GM03348 (cell line): ENCODE measurements at places on chromosomes 1 and 21.
A peak's percentile ranks its signal among the peaks of the same experiment; 100 is the strongest.

DNA sequence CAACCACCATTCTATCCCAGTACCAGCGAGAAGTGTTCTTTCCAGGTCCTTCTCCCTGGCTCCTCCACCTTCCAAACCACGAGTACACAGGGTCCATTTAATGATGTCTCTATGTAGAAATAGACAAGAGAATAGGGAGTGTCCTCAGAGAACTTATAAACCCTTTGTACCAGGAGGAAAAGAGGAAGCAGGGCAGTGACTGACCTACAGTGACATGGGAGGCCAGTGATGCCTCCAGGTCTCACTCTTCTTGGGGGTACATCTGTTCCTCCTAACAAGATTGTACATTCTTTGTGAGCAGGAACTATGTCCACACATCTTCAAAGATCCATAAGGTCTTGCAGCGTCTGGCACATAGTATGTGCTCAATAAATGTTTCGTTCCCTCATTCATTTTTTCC, 18.7 kb upstream of the FMOD start:
- DNase-seq, result no peak

DNA sequence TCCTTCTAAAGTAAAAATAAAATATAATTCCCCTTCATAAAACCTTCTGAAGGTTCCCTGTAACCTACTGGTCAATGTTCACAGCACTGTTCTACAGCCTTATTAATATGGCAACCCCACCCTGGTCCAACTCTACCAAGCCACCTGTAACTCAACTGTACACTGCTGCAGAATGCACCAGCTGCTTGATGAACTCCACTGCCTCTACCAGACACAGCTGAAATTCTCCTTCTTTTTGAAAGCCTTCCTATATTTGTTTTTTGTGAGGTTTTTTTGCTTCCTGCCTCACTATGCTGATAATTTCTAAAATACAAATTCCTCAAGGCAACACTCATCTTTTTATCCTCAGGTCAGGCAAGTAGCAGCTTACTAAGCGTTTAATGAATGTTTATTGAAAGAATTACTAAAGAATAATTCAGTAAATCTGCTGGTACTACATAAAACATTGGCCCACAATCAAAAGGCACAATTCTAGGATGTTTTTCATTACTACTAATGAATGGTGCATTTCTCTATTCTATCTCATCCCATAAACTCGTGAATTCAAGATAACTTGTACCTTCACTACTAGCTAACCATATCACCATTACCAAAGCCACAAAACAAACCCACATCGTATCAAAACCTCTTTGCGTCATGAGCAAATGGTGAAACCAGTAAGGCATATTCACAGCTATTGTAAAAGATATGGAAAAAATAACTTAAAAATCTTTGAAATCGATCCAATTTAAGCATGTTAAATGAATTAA, 2.4 kb downstream of the SSX2IP start:
- peak; percentile 26 for DNase-seq

GRCh38 chr1:152050886-152051675, 14.3 kb upstream of the S100A11 start:
- no peak for DNase-seq

- no peak for DNase-seq
These were observed 30.4 kb upstream of the SLC30A1 start for GRCh38 chr1:211609120-211610024.

GRCh38 chr1:184664661-184665060, 90.0 kb downstream of the EDEM3 start:
- DNase-seq, result no peak

- DNase-seq, result no peak
These were observed 14.6 kb downstream of the TFAP2E start for GRCh38 chr1:35587736-35588135.

DNA sequence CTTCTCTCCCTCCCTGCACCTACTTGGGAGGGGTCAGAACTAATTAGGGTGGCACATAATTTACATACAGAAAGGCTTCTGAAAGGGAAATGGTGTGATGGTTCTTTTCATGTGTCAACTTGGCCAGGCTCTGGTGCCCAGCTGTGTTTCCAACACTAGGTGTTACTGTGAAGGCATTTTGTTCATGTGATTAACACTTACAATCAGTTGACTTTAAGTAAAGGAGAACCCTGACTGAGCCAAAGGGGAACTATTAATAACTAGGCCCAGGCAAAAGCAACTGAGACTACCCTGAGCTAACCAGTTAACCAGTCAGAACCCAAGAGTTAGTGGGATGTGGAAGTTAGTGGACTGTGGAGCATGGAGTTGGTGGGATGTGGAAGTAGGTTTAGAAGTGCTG, 114.9 kb downstream of the SEC16B start:
- DNase-seq, result no peak

DNA sequence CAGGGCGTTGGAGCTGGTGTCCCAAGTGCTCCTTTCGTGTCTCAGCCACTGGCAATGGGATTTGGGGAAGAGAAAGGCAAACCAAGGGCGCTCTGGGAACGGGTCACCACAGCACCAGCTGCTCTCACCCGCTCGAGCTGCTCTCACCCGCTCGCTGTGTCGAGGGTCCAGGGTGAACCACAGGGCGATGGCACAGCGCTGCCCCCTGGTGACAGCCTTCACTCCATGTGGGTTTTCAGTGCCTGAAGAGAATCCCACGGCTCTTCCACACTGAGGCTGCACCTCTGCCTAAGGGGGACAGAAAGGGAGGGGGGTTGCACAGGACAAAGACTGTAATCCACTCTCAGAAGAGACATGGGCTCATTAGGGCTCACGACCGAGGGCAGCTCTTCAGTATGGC, 7.1 kb upstream of the CLDN19 start:
- DNase-seq, result peak; percentile 47

DNA sequence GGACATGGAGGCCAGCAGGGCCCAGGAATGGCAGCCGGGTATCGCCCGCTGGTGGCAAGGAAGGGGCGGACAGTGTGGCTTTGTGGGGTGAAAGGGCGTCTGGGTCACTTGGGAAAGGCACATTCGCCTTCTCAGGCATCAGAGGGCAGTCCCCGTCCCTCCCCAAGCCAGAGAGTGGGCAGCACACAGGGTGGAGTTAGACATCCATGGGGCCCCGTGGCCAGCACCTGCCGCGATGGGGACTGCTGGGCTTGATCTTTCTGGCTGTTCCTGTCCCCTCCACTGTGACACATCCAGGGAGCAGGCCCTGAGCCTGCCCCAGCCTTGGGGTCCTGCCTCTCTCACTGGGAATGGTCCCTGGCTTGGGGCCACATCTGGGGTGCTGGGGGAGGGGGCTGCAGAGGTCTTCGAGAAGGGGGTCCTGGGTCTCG, 4.0 kb upstream of the TRPM2 start:
- DNase-seq, result no peak

DNA sequence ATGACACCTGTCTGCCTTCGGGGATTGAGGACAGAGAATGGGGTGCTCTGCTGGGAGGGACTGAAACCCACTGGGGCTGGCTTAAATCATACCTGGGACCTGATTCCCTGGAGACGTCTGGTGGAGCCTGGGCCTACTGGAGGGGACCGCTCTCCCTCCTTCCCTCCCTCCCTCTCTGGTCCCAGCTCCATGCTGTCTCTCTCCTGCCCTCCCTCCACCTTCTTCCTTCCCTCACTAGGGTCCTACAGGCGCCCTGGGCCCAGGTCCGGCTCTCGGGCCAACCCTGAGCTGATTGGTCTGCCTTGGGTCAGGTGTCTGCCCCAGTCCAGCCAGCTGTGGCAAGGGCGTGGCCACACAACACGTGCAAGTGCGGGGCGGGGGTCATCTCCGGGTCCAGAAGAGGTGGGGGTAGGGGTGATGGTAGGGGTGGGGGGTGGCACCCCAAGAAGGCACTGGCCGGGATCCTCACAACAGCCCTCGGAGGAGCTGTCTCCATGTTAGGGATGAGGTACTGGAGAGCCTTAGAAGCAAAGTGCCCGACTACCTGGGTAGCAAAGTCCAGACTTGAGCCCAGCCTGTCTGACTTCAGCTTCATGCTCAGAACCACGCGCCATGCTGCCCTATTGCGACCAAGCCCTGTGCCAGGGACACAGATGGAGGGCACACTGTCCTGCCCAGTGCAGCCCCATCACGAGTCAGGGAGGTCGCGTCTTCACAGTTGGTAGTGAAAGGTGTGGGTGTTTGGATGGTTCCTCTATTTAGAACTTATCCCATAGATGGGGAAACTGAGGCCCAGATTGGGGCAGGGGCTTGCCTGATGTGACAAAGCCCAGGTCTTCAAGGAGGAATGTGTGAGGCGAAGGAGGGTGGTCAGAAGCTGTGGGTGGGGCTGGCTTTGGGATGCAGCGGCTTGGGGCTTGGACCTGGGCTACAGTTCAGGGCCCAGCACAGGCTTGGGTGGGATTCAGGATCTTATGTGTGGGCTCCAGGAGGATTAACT, 574.1 kb downstream of the PTPRU start:
- DNase-seq, result no peak

GRCh38 chr1:47725511-47725991, 271.6 kb downstream of the TRABD2B start:
- no peak for DNase-seq

- DNase-seq, result peak; percentile 85
These were observed 16.3 kb downstream of the PDZK1 start for GRCh38 chr1:145690587-145691558.

DNA sequence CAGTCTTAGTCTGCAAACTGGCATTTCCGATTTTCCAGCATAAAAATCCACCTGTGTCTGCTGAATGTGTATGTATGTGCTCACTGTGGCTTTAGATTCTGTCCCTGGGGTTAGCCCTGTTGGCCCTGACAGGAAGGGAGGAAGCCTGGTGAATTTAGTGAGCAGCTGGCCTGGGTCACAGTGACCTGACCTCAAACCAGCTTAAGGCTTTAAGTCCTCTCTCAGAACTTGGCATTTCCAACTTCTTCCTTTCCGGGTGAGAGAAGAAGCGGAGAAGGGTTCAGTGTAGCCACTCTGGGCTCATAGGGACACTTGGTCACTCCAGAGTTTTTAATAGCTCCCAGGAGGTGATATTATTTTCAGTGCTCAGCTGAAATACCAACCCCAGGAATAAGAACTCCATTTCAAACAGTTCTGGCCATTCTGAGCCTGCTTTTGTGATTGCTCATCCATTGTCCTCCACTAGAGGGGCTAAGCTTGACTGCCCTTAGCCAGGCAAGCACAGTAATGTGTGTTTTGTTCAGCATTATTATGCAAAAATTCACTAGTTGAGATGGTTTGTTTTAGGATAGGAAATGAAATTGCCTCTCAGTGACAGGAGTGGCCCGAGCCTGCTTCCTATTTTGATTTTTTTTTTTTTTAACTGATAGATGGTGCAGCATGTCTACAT, 2.5 kb upstream of the OLFML3 start:
- peak; percentile 58 for DNase-seq

GRCh38 chr1:21261551-21262292, 28.5 kb downstream of the ECE1 start:
- DNase-seq, result peak; percentile 94

DNA sequence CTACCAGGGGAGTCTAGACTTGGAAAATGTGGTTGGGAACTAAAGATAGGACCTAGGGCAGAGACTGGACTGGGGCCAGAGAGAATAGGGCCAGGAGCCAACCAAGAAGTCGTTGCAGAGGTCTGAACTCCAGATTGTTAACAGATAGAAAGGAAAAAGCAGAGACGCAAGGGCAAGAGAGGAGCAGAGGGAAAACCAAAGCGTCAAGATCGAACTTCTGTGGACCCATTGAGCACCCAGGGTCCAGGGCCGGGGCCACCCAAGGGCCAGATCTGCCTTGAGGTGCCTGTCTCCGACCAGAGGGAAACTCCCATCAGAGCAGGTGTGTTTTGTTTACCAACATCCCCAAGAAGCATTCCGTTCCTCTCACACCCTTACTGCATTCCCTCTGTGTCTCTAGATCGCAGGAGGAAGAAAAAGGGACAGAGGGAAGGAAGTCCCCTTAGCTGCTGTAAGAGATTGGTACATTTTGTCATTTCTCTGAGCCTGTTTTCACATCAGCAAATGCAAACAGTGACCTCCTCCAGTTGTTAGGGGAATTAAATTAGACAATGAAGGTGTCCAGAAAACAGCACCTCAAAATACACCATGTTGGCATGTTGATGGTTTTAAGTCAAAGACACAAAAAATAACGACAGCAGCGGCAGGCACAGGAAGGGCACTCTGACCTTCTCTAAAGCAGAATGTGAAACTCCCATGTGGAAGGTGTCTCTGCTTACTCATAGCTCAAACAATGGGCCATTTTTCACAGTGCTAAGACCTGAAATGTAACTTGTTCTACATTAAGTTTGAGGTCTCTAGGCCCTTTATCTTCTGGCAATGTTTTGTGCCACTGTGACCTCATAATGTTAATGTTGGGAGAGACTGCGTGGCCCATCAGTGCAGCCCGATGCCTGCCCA, 105.8 kb upstream of the RAB4A start:
- no peak for DNase-seq

- DNase-seq, result no peak
These were observed 70.7 kb downstream of the RPE65 start for GRCh38 chr1:68379085-68379478.

DNA sequence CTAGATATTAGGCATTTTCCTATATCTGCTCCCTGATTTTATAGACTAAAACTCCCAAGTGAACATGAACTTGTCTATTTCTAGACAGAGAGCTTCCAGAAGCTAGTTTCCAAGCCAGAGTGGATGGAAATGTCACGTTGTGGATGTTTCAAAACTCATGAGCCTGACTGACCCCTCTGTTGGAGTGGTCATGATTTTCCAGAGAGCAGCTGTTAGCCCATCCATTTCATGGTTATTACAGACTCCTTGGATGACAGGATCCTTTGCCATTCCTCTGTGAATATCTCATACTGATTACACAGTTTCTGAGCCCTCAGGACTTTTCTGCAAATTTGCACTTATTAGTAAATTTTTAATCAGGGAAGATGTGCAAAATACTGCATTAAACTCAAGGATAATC, 76.8 kb upstream of the ATF3 start:
- no peak for DNase-seq

- no peak for DNase-seq
These were observed 315.0 kb upstream of the VAMP3 start for GRCh38 chr1:7455796-7456721.

DNA sequence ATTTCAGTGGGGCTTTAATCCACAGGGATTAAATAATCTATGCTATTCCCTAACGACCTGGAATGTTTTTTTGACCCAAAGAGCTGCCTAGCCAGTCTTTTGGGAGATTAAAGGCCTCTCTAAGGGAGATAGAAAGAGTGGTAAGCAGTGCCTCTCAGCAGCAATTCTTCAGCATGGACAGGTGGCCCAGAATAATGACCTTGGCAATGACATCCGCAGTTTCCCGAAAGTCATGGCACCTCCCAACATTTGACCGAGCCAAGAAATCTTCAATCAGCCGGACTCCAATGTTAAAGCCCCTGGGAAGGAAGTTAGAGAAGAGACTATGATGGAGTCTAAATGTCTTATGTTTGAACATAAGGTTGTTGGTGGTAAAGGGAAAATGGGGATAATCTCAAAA, 9.8 kb downstream of the TRAPPC3 start:
- no peak for DNase-seq

GRCh38 chr1:87686136-87686495, 357.4 kb downstream of the LMO4 start:
- DNase-seq, result no peak

DNA sequence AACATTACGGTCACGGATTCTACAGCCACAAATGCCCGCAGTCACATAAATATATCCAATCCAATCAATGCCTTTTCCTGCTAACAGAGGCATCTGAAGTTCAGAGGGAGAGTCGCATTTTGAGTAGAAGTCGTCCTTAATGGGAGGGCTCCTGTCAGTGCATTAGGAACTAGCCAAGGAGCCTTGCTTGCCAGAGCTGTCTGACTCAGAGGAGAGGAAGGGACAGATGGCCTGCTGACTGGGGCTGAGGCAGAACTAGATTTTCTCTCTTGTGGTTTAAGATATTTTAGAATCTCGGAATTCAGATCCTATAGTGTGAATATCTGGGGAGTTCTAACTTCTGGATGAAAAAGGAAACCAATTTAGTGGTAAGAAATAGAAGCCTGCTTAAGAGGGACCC, 10.6 kb downstream of the XKR8 start:
- peak; percentile 88 for DNase-seq

GRCh38 chr1:57927003-57927402, 503.1 kb upstream of the DAB1 start:
- no peak for DNase-seq
